Neural crest cell (in vitro differentiated cells): ENCODE measurements at places on chromosomes 16 and 17. TPM values are rescaled to one million over a fixed set of nuclear protein-coding genes. Genes with fewer than 3 reads are reported as not detected.

Gene PLXDC1
- total RNA-seq, result 0.28 and 0.84 TPM in 2 replicates

Gene SEZ6L2
- total RNA-seq, result 8.7 and 9.3 TPM in 2 replicates

DNA sequence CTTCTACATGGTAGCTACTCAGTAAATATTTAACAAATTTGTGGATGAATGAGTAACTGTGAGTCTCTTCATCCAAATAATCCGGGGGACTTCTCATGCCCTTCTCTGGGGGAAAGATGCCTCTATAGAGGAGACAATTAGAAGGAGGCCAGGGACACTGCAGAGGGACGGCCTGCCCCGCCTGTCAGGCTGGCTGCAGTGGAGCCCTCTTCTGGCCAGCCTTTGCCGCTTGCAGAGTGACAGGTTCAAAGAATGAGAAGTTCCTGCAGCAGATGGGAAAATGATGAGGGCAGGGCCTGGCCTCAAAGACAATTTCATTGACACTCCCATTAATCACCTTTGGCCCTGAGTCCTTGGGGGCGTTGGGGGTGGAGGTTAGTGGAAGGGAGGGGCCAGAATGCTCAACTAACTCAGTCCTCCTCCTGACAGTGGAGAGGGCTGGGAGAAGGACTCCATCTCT lies 339.0 kb downstream of the MAF start:
- no peaks in the 10 kb centered on the region for H3K36me3 ChIP-seq
- H3K27ac ChIP-seq, result no peak overlapping the region
- DNase-seq, result peak; percentile 33
- H3K4me3 ChIP-seq, result no peak overlapping the region
- H3K4me1 ChIP-seq, result no peaks in the 10 kb centered on the region
- H3K27me3 ChIP-seq, result peaks cover 6% of the 10 kb centered on the region

DNA sequence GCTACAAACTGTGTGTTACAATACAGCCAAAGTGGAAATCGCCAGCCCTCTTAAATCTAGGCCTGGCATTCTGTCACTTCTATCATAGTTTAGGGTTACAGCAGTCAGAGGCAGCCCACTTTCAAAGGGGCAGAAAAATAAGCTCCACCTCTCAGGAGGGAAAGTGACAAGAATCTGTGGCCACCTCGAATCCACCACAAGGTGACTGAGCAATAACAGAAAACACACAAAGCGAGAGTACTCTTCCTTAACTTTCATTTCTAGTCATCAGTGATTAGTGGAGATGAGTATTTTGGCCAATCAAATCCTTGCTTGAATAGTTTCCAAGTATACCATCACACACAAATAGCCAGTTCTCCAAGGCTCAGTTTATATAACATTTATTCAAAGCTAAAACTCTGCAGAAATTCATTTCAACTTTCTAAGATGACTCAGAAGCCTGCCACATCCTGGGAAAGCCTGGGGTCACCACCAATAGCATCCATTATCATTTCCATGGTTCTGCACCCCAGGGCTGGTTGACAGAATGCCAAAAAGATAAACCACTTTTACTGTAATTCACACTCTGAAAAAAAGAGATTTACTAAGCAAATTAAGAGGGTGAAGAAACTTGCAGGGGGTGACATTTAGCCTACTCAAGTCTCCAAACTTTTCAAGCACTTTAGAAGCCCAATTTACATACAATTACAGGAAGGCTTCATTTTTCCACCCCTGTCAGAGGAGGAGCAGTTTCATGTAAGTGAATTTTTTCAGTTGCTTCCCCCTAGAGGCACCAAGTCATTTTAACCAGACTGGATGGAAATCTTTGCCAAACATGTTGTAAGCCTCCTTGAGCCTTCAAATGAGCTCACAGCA lies 66.8 kb downstream of the SALL1 start:
- H3K27me3 ChIP-seq, result no peaks in the 10 kb centered on the region
- peaks cover 4% of the 10 kb centered on the region for H3K4me1 ChIP-seq
- H3K27ac ChIP-seq, result no peak overlapping the region
- H3K4me3 ChIP-seq, result no peak overlapping the region
- no peak for DNase-seq

DNA sequence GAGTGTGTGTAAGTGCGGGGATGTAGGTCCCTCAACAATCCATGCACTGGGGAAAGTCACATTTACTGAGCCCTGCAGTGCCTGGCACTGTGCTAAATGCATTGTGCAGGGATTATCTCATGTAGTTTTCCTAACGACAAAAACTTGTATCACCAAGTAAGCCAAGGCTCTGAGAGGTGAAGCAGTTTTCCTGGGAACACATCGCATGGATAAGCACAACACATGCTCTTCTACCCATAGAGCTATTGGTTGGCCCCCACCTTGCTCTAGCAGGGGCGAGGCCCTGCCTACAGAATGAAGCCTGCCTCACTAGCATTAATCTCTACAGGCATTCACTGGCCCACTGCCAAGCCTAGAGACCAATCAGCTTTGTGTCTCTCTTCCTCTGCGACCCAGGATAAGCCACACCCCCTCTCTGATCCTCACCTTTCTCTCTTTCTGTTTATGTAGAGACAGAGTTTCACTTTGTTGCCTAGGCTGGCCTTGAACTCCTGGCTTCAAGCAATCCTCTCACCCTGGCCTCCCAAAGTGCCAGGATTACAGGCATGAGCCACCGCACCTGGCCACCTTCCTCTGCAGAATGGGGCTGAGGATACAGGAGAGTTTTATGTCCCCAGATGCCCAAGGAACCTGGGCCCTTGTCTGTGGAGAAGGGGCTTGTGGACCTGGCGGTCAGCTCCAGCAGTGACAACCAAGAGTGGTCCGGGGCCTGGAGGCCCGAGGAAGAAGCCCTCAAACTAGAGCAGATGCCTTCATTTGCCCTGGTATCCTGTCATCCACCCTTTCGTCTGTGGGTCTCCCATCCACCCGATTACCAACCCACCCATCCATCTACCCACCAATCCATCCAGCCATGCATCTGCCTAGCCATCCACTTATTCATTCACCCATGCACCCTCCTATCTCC lies 12.8 kb downstream of the CDH16 start:
- H3K27ac ChIP-seq, result no peak overlapping the region
- no peak overlapping the region for H3K4me3 ChIP-seq
- H3K36me3 ChIP-seq, result no peaks in the 10 kb centered on the region
- DNase-seq, result no peak

DNA sequence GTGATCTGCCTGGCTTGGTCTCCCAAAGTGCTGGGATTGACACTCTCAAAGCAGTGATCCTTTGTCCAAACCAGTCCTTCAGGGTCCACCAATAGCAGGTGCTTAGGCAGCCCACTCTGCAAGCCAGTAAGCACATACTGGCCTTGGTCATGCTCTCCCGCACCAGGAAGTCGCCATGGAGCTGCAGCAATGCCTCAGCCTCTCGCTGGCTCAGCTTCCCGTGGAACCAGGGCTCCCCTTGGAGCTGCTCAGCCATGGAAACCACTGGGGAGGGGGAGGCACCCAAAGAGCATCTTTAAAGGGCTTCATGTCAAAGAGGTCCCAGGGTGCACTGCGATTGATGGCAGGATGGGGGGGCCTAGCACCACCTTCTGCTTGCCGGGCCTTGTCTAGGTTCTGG lies 9.6 kb upstream of the UBTF start:
- H3K27me3 ChIP-seq, result no peaks in the 10 kb centered on the region
- no peaks in the 10 kb centered on the region for H3K36me3 ChIP-seq
- H3K27ac ChIP-seq, result no peak overlapping the region
- no peak overlapping the region for H3K4me3 ChIP-seq

DNA sequence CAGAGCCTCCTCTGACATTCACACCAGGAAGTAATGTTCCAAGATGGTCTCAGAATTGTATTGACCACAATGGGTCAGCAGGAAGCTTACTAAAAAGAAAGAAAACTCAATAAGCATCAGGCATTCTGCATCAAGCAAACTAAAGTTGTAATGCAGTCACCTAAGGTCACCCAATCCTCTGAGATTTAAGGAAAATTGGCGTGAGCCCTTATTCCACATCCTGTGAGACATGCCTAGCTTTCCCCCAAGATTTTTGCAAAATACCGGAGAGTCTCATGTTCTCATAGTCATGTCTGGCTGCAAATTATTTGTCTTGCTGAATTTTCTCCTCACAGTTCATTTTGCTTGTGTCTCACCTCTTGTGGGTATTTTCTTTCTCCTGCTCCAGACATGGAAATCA lies 417.1 kb upstream of the SOX9 start:
- H3K27ac ChIP-seq, result no peak overlapping the region
- H3K27me3 ChIP-seq, result no peaks in the 10 kb centered on the region
- no peaks in the 10 kb centered on the region for H3K36me3 ChIP-seq
- DNase-seq, result no peak
- H3K4me1 ChIP-seq, result no peaks in the 10 kb centered on the region

GRCh38 chr16:9706217-9706836 lies 475.9 kb downstream of the GRIN2A start:
- no peaks in the 10 kb centered on the region for H3K36me3 ChIP-seq
- H3K27ac ChIP-seq, result no peak overlapping the region
- no peak overlapping the region for H3K4me3 ChIP-seq
- H3K4me1 ChIP-seq, result peaks cover 10% of the 10 kb centered on the region
- H3K27me3 ChIP-seq, result peaks cover 2% of the 10 kb centered on the region
